ENCODE measurements at places on chromosomes 7 and 10. TPM values are rescaled to one million over a fixed set of nuclear protein-coding genes. Genes with fewer than 3 reads are reported as not detected.

GRCh38 chr10:79139124-79139835, 70.5 kb downstream of the ZMIZ1 start:
- DNase-seq: peak; percentile 78

DNA sequence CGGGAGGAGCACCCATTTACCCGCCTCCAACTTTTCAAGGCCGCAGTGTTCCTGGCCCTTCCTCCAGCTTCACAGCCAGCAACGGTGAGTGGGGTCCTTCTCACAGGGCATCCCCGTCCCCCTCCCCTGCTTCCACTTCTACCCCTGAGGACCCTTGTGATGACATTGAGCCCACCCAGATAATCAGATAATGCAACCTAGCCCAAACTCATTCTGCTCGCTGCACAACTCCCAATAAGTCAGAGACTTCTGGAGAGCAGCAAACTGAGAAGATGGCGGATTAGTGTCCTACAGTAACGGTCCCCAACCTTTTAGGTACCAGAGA, 74.5 kb downstream of the OAT start:
- no peak for DNase-seq

GRCh38 chr7:30616318-30616717, 21.6 kb downstream of the GARS1 start:
- DNase-seq: no peak

GRCh38 chr10:114709984-114710383, 51.9 kb upstream of the ABLIM1 start:
- no peak for DNase-seq

- peak; percentile 68 for DNase-seq
These were observed 96.9 kb downstream of the HIPK2 start for GRCh38 chr7:139680676-139681462.

DNA sequence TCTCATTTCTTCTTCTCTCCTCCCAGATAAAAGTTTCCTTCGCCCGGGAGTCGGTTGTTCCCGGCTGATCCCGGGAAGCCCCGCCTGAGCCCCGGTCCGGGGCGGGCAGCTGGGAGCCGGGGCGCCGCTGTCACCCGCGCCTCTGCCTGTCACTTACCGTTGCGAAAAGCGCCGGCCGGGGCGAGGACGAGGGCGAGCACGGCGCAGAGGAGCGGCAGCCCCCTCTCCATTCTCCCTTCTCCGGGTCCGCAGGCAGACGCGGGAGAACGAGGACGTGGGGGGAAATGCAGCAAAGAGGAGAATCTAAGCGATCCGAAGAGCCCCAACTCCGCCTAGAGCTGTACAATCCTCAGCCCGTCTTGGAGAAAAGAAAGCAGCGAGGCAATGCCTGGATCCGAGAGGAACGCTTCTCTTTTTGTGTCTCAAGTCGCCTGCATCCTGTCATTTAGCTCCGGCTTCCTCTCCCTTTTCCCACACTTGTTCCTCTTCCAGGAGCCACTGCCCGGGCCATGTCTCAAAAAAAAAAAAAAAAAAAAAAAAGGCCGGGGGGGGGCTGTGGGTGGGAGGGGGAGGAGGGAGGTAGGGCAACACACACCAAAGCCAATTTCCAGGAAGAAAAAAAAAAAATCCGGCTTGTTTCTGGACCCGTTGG, at the start of gene NRP1:
NRP1 (minus strand) TSS at position 515 of the 652 bp plus-strand sequence; CDS start at position 230, 285 bp downstream.
- DNase-seq: peak; percentile 35

DNA sequence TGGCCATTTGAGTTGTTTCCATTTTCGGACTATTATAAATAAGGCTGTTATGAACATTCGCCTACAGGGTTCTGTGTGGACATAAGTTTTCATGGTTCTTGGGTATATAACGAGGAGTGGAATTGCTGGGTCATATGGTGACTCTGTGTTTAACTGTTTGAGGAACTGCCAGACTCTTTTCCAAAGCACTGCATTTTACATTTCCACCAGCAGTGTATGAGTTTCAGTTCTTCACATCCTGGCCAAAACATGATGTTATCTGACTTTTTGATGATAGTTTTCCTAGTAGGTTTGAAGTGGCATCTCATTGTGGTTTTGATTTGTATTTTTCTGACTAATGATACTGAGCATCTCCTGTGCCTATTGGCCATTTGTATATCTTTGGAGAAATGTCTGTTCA, 5.4 kb downstream of the SUV39H2 start:
- no peak for DNase-seq

DNA sequence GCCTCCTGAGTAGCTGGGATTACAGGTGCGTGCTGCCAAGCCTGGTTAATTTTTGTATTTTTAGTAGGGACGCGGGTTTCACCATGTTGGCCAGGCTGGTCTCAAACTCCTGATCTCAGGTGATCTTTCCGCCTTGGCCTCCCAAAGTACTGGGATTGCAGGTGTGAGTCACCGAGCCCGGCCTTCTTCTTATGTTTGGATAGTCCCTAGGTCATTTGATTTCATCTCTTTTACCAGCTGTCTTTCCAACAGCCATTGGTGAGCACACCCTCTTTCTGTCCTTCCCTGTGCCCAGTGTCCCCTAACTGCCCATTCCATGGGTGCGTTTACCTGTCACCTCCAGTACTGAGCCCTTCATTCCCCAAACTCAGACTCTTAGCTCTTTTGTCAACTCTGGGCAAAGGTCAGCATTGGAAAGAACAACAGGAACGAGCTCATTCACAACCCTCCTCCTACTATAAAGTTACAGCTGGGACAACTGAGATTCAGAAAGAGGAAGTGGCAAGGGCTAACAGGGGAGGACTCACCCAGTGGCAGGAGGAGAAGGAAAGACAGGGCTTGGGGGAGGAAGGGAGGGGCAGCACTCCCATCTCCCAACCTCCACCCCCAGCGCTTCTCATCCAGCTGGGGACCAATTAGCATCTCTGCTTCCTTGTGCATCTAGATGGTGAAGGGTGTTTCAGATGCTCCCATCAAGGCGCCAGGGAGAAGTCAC, 5.6 kb downstream of the SSC4D start:
- DNase-seq: no peak

GRCh38 chr7:105178928-105179541, 165.0 kb downstream of the KMT2E start:
- no peak for DNase-seq

DNA sequence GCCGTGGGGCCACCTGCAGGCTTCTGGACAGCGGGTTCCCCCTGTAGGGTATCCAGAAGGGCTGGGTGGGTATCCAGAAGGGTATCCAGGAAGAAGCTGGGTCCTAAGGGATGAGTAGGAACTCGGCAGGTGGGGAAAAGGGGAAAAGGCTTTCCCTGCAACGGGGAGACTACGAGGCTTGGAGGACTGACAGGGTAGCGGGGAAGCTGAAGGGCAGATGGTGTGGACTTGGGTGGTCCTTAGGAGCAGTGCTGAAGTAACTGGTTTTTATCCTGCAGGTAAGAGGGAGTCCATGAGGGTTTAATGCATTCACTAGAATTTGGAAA, 525 bp downstream of the UBE2D4 start:
- no peak for DNase-seq

- DNase-seq: no peak
These were observed 79.4 kb downstream of the ANKIB1 start for GRCh38 chr7:92325173-92325572.

GRCh38 chr10:127715782-127716378, 21.1 kb upstream of the FOXI2 start:
- no peak for DNase-seq

DNA sequence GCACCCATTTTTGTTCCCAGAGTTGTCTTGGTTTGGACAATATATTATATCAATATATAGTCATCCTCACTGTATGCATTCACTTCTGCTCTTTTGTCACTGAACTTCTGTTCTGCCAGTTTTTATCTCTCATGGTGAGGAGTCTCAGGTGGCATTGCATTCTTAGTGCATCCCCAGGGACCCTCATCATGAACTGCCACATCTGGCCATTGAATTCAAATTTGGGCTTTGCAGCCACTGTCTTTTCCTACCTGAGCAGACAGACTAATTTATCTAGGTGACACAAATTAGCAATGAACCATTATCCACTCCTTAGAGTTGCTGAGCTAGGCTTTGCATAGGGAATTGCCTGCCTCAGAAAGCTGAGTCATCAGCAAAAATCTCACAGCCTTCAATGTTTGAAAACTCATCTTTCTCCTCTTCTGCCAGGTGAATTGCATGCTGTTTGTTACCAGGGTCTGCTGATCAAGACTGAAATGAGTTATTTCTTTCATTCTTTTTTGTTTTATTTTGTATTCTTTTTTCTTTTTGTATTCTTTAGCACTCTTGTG, 316.8 kb upstream of the MTPN start:
- DNase-seq: no peak

GRCh38 chr7:8131694-8132605, 130.0 kb downstream of the ICA1 start:
- DNase-seq: no peak

GRCh38 chr10:129956876-129957673, 7.0 kb downstream of the EBF3 start:
- no peak for DNase-seq

DNA sequence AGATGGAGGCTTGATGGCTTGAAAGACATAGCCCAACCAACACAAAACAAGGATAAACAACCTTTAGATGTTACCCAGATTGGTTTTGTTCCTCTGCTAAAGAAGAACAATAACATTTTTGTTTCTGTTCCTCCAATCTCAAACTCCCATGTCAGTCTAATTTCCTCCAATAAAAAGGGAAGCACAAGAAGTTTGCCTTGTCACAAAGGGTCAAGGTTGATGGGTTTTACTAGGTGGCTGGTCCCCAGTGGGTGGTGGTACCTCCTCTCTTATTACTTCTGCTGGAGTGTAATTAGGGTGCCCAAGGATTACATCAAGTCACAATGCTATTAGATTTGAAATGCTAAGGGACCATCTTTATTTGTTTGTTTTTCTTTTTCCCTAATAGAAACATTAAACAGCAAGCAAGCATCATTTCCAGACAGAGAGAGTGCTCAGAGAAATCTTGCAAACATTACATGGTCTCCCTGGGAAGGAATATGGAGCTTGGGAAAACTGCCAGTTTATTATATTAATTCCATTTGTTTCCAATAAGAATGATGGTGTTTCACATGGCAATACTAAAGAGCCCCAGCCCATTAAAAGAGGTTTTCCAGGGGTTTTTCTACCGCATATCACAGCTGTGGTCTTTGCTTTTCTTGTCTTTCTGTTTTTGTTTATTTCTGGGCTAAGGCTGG, 78.3 kb upstream of the AOAH start:
- no peak for DNase-seq

- no peak for DNase-seq
These were observed at the start of gene CNNM1 for GRCh38 chr10:99329304-99329553. Gene CNNM1 (plus strand): TSS chr10:99329356. CDS start chr10:99329388, 32 bp downstream.

DNA sequence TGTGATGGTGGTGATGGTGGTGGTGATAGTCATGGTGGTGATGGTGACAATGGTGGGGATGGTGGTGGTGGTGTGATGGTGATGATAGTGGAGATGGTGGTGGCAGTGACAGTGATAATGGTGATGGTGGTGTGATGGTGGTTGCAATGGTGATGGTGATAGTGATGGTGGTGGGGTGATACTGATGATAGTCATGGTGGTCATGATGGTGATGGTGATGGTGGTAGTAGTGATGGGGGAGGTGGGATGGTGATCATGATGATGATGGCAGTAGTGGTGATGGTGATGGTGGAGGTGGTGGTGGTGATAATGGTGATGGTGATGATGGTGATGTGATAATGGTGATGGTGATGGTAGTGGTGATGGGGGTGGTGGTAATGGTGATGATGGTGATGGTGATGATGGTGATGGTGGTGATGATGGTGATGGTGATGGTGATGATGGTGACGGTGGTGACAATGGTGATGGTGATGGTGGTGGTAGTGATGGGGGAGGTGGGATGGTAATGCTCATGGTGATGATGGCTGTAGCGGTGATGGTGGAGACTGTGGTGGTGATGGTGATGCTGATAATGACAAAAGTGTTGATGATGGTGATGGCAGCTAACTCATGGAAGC, 4.7 kb upstream of the PWWP2B start:
- DNase-seq: no peak

DNA sequence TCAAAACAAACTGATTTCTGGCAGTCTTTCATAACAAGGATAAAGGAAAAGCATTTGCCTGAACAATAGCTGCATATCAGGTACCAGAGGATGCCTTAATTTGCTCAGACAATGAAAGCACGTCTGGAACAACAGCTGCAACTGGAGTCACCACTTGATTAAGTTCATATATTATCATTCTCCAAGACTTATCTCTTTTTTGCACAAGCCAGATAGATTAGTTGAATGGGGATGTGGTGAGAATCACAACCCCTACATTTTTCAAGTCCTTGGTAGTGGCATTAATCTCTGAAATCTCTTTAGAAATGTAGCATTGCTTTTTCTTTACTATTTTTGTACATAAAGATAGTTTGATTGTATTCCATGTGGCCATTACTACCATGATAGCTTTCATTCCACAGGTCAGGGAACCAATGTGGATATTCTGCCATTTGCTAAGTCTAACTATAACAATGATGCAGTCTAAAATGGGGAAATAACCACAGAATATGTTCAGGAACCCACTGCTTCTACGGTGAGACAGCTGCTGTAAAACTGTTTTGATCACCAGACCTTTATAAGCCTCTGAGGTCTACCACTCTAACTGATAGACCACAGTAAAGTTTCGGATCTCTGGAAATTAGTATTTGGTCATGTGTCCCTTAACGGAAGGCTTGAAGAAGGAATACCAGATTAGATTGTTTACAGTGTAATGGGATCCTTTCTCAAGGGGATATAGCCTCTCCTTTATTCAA, 1176.2 kb downstream of the DNAJB9 start:
- DNase-seq: no peak

DNA sequence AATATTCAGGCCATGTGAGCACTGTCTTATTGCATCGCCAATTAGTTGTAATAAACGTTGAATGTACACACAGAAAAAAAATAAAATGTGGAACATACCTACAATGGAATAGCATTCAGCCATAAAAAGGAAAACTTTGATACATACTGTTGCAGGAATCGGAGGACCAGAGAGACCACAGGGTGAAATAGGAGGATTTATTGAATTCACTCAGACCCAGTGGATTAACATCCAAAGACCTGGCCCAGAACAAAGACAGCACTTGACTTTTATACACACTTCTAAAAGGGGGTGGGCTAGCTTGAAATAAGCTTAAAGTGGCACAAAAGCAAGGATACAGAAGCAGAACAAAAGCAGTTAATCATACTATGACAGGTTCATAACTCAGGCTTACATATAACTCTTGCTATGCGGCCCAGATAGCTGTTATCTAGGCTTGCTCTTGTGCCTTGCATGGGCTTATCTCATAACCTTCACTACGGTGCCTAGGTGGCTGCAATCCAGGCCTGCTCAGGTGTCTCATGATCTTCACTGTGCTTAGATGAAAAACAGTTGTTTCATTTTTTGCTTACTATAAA, 292.2 kb upstream of the TAC1 start:
- DNase-seq: no peak

- no peak for DNase-seq
These were observed 534 bp downstream of the PSMA2 start for GRCh38 chr7:42931447-42931833.

- DNase-seq: no peak
These were observed 131.9 kb downstream of the SRPK2 start for GRCh38 chr7:105256761-105257231.

Gene NUTM2D
- 6.0 TPM for total RNA-seq

Gene HTR7
- 0.22 TPM for total RNA-seq

Gene EVX1
- not detected for total RNA-seq

Gene RAPGEF5
- total RNA-seq: 16.5 TPM

Gene MNX1
- total RNA-seq: not detected

Gene HK1
- 219 TPM for total RNA-seq

Gene CCDC201
- not detected for total RNA-seq

Gene NAT16
- not detected for total RNA-seq

Gene ACTR3C
- total RNA-seq: 5.1 TPM

Gene MMD2
- not detected for total RNA-seq

All from left ventricle myocardium inferior (tissue), 1 donor.